Activated CD8-positive, alpha-beta T cell treated with anti-CD3 and anti-CD28 coated beads for 36 hours (primary cell): ENCODE measurements at places on chromosomes 3 and 15. TPM values are rescaled to one million over a fixed set of nuclear protein-coding genes. Genes with fewer than 3 reads are reported as not detected.
A peak's percentile ranks its signal among the peaks of the same experiment; 100 is the strongest.

DNA sequence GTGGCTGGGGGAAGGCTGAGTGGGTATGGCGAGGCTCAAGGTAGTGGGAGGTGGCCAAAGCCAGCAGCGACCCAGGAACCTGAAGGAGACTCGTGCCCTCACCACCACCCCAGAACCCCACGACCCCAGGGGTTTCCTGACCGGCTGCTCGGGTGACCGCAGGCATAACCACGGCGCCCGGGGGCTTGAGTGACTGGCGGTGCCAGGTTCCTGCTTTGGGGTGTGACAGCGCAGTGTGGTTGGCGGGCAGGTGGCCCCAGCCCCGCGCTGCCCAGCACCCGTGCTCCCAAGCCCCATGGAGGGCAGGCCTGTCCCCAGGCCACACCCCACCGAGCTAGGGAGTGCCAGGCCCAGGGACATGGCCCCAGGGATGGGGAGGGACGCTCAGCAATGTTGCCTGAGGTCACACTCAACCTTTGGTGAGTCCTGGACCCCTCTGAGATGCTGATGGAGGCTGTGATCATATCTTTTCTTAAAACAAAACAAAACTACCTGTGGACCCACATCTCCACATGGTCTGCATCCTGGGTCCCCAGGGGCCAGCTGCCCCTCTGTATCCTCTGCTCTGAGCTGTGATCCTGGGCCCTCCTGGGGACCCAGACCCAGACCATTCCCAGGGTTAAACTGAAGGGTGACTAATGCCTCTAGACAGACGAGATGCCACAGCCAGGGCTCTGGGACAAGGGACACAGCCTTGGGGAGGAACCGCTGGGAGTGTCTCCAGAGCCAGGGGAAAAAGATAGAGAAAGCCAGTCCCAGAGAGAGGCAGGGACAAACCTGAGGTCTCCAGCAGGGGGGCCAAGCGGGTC is 13.0 kb downstream of the DNAJB8 start:
- peaks cover 1% of the 10 kb centered on the region for H3K36me3 ChIP-seq
- no peak overlapping the region for H3K4me3 ChIP-seq
- no peak for DNase-seq
- peaks cover 18% of the 10 kb centered on the region for H3K27me3 ChIP-seq
- H3K4me1 ChIP-seq, result peaks cover 6% of the 10 kb centered on the region

- H3K4me3 ChIP-seq, result no peak overlapping the region
- no peaks in the 10 kb centered on the region for H3K36me3 ChIP-seq
- H3K4me1 ChIP-seq, result no peaks in the 10 kb centered on the region
- no peaks in the 10 kb centered on the region for H3K27me3 ChIP-seq
- H3K27ac ChIP-seq, result no peak overlapping the region
- DNase-seq, result no peak
These were observed 366.9 kb downstream of the MFSD1 start for GRCh38 chr3:159168788-159169187.

DNA sequence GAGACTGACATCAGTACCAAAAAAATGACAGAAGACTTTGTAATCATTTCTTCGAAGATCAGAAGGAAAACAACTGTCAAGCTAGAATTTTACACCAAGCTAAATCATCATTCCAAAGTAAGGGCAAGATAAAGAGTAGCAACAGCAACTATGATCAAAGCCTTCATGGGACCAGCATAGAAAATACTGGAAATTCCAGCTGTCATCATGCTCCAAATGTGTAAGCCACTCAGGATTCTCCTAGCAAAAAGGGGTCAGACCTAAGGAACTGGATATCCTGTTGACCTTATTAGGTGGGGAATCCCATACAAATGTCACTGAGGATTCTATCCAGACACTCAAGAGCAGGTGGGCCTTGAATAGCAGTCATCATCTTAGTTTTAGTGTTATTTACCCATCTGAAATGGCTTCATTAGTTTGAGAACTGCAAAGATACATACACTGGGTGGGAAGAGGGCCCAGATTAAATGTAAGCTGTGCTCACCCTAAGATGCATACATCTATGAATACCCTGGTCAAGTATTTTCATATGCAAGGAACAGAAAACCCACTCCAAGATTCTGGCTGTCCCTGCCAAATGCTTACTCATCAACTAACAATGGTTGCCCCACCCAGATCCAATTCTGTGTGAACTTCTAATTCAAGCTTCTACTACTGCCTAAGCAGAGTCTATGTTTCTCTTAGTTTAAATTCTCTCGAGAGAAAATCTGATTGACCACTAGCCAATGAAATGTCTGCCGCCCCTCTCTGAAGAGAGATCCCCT is 33.5 kb downstream of the CLDN18 start:
- peaks cover 24% of the 10 kb centered on the region for H3K27me3 ChIP-seq
- no peak overlapping the region for H3K27ac ChIP-seq
- DNase-seq, result no peak

DNA sequence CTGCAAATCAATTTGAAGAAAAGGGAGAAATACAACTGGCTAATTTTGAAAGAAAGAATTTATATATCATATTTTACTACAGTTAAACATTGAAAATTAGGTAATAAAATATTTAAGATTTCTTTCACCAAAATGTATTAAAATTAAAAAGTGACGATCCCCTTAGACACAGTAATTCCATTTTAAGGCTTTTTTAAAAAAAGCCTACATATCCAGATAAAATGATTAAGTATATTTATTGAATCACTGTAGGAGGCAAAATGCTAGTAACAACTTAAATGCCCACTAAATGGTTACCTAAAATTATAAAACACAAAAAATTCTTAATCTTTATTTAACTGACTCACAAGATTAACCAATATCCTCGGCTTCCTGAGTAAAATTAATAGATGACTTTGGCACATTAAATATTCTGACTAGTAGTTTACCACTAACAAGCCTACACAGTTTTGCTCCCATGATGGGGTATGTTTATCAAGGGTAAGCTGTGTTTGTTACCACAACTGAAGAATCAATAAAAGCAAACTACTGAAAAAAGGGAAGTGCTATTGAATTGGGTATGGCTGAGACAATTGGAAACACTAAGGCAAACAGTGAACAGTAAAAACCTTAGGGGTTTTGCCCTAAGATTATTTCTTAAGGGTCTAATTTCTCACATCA is 28.4 kb downstream of the ANKRD28 start:
- H3K4me3 ChIP-seq, result no peak overlapping the region
- peaks cover 29% of the 10 kb centered on the region for H3K36me3 ChIP-seq
- H3K27me3 ChIP-seq, result no peaks in the 10 kb centered on the region
- no peak for DNase-seq
- peaks cover 45% of the 10 kb centered on the region for H3K4me1 ChIP-seq

DNA sequence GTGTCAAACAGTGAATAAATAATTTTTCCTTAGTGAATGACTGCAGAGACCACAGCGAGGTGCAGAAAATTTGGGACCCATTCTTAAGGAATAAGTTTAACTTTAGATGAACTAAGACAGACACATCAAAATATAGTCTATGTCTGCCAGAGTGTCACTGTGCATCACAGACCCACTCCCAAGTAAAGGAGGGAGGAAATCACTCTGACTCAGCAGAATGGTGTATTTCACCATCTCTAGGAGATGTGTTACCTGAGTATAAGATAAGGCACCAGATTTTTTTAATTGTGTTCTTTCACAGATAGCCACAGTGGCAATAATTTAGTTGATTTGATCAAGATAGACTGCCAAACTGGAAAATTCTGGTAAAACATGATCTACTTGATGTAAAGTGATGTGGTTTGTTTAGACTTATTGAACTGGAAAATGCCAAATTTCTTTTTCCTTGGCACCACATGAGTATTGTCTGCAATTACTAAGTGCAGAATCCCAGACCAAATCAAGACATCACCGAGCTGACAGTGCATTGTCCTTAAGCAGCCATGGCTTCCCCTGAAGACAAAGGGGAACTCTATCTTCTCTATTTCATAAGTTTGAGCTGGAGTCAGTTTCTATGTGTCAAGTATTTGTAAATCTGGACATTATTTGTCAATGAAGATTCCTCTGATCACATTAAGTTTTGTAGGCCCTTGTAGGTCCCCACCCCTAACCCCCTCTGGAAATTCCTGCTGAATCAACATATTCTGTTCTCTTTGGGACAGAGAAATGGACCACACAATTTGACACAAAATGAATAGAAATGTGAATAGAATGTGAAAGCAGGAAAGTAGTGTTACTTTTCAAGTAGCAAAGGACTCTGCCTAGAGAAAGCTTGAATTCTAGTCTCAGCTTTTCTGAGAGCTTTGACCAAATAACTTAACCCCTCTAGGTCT is 47.6 kb downstream of the TIPARP start:
- no peaks in the 10 kb centered on the region for H3K36me3 ChIP-seq
- H3K4me1 ChIP-seq, result peaks cover 4% of the 10 kb centered on the region
- H3K4me3 ChIP-seq, result no peak overlapping the region

DNA sequence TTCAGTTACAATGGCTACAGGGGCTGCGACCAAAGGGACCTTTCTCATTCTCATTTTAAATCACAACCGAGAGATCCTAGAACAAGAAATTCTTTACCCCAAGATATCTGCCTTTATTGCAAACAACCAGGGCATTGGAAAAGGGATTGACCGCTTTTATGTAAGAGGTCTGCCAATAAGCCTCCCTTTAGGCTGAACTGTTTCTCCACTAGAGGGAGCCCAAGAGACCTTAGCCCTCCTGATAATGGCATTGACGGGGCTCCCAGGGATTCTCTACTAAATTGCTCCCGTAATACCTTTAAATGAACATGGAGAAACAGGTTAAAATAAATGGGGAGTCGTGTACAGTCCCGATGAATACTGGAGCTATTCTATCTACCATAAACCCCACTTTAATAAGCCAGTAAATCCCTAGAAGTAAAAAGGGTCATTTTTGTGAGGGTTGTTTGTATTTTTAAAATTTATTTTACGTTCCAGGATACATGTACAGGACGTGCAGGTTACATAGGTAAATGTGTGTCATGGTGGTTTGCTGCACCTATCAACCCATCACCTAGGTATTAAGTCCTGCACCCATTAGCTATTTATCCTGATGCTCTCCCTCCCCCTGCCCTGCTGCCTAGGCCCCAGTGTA is 7.5 kb upstream of the IGSF10 start:
- no peak overlapping the region for H3K27ac ChIP-seq
- H3K4me3 ChIP-seq, result no peak overlapping the region
- no peaks in the 10 kb centered on the region for H3K4me1 ChIP-seq
- peak; percentile 39 for DNase-seq
- no peaks in the 10 kb centered on the region for H3K27me3 ChIP-seq
- no peaks in the 10 kb centered on the region for H3K36me3 ChIP-seq

DNA sequence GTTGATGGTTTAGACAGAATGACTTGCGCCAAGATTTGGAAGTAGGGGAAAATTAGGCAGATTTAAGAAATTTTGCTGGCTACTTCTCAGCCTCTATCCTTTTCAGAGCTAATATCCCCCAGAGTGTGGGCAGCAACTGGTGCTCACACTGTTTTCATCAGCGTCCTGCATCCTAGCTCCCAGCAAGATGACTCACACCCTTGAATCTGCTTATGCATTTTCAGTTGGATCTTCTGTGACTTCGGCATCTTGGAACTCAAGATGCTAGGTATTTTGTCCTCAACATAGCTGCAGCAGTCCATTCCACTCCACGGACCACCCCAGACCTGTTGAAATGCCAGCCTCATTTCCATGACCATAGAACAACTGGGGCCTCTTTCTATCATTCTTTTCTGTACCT is 336.1 kb upstream of the NR2F2 start:
- H3K27ac ChIP-seq, result no peak overlapping the region
- no peaks in the 10 kb centered on the region for H3K36me3 ChIP-seq
- peaks cover 15% of the 10 kb centered on the region for H3K4me1 ChIP-seq
- no peak for DNase-seq
- H3K27me3 ChIP-seq, result peaks cover 38% of the 10 kb centered on the region

- H3K27ac ChIP-seq, result no peak overlapping the region
- H3K36me3 ChIP-seq, result no peaks in the 10 kb centered on the region
- no peak for DNase-seq
These were observed 43.0 kb upstream of the USP3 start for GRCh38 chr15:63461230-63461985.

- no peak for DNase-seq
- no peaks in the 10 kb centered on the region for H3K36me3 ChIP-seq
- peaks cover 4% of the 10 kb centered on the region for H3K27me3 ChIP-seq
- no peak overlapping the region for H3K4me3 ChIP-seq
- no peaks in the 10 kb centered on the region for H3K4me1 ChIP-seq
These were observed 3.2 kb downstream of the MORC1 start for GRCh38 chr3:109114746-109115145.

GRCh38 chr3:28053759-28054158 is 187.7 kb upstream of the CMC1 start:
- peaks cover 2% of the 10 kb centered on the region for H3K36me3 ChIP-seq
- H3K27ac ChIP-seq, result peak overlapping the region; percentile 74
- H3K4me3 ChIP-seq, result no peak overlapping the region
- H3K27me3 ChIP-seq, result no peaks in the 10 kb centered on the region
- H3K4me1 ChIP-seq, result peaks cover 42% of the 10 kb centered on the region

GRCh38 chr3:143507735-143508580 is 340.3 kb downstream of the SLC9A9 start:
- no peaks in the 10 kb centered on the region for H3K27me3 ChIP-seq
- H3K36me3 ChIP-seq, result no peaks in the 10 kb centered on the region
- DNase-seq, result no peak
- peaks cover 5% of the 10 kb centered on the region for H3K4me1 ChIP-seq
- no peak overlapping the region for H3K4me3 ChIP-seq

GRCh38 chr15:65254356-65254755 is 32.3 kb downstream of the PARP16 start:
- H3K4me3 ChIP-seq, result no peak overlapping the region
- H3K27ac ChIP-seq, result no peak overlapping the region
- DNase-seq, result no peak
- peaks cover 13% of the 10 kb centered on the region for H3K4me1 ChIP-seq
- H3K27me3 ChIP-seq, result no peaks in the 10 kb centered on the region

GRCh38 chr3:196995646-196996355 is 27.2 kb upstream of the PIGZ start:
- H3K27me3 ChIP-seq, result no peaks in the 10 kb centered on the region
- no peak overlapping the region for H3K27ac ChIP-seq
- DNase-seq, result no peak
- no peak overlapping the region for H3K4me3 ChIP-seq
- H3K36me3 ChIP-seq, result no peaks in the 10 kb centered on the region

- H3K27me3 ChIP-seq, result no peaks in the 10 kb centered on the region
- H3K4me1 ChIP-seq, result no peaks in the 10 kb centered on the region
- H3K27ac ChIP-seq, result no peak overlapping the region
- no peak overlapping the region for H3K4me3 ChIP-seq
- H3K36me3 ChIP-seq, result no peaks in the 10 kb centered on the region
These were observed 642.3 kb upstream of the CFAP20DC start for GRCh38 chr3:59692117-59692516.

- H3K36me3 ChIP-seq, result no peaks in the 10 kb centered on the region
- H3K4me1 ChIP-seq, result peaks cover 13% of the 10 kb centered on the region
- no peaks in the 10 kb centered on the region for H3K27me3 ChIP-seq
- no peak overlapping the region for H3K27ac ChIP-seq
- DNase-seq, result no peak
- H3K4me3 ChIP-seq, result no peak overlapping the region
These were observed 48.6 kb downstream of the CDAN1 start for GRCh38 chr15:42688301-42688700.

The ERICH6 gene
- total RNA-seq, result not detected

The SLC22A13 gene
- total RNA-seq, result 0.18 TPM

The NANOGP8 gene
- not detected for total RNA-seq

The ZNF501 gene
- total RNA-seq, result 2.7 TPM

The KBTBD13 gene
- not detected for total RNA-seq
